ENCODE measurements at places on chromosomes 2 and 18.
A peak's percentile ranks its signal among the peaks of the same experiment; 100 is the strongest.

DNA sequence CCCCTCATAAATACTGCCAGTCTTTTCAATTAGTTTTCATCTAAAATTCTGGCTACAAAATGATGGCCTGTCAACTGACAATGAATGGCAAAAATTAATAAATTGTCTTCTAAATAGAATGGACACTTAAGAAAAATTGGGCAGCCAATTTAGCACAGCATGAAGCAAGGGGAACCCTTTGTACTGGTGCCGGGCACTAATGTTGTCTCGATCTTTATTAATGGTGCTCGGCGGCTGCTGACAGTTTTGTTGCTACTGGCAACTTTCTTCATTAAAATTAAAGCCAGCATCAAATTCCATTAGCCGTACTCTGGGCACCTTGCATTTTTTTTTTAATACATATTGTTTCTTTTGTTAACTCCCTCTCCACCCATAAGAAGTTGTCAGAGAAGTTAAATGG, 309.3 kb downstream of the GBX2 start:
- DNase-seq, result no peak

DNA sequence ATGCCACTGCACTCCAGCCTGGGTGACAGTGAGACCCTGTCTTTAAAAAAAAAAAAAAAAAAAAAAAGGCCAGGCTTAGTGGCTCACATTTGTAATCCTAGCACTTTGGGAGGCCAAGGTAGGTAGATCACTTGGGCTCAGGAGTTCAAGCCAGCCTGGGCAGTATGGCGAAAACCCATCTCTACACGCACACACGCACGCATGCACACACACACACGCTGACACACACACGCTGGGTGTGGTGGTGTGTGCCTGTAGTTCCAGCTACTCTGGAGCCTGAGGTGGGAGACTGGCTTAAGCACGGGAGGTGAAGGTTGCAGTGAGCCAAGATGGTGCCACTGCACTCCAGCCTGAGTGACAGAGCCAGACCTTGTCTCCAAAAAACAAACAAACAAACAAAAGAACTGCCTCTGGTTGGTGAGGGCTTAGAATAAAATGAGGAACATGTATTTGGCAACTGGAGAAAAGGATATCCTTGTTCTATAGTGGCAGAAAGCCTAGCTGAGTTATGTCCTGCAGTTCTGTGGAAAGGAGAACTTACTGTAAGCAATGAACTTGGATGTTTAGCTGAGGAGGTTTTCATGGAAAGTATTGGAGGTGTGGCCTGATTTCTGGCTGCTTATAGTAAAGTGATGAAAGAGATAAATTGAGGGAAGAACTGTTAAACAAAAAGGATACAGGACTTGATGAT, 34.0 kb downstream of the HAT1 start:
- no peak for DNase-seq

DNA sequence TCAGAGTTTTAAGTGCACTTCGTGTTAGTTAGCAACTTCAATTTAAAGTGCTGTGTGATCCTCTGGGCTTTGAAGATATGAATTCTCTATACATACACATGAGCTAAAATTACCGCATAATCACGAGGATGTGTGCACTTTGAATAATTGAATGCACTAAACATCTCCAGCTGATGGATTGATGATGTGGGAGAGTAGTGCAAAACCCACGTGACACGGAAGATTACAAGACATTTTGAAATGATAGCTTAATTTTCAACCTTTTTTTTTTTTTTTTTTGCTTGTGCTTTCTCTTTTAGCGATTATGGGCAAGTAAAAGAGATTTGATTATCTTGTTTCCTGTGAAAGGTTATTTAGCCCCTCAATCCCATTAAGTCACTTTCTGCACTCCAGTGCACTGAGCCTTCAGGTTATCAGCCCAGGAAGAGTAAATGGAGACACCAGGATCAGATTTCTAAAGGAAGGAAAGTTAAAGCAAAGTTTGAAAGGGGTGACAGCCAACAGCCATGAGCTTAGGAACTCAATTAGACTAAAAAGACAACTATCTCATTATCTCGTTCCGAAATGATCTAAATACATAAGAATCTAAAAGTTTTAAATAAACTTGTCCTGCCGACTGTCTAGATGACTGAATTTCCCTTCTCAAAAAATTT, 81.6 kb downstream of the CDK15 start:
- no peak for DNase-seq

GRCh38 chr2:239093952-239094351, 246.1 kb downstream of the TWIST2 start:
- DNase-seq, result no peak

DNA sequence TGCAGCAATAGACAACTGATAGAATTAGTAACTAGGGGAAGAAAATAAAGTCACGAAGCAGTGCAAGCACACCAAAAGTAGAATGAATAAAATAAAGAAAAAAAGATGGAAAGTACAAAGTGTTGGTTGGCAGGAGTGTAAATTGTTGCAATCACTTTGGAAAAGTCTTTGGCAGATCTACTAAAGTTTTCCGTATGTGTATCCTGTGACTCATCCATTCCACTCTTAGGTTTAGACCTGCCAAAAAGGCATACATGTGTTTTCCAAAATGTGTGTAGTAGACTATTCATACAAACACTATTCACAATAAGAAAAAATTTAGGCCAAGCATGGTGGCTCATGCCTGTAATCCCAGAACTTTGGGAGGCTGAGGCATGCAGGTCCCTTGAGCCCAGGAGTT, 282.1 kb upstream of the FSIP2 start:
- no peak for DNase-seq

- no peak for DNase-seq
Observed at GRCh38 chr18:69035756-69036155, 237.9 kb downstream of the CCDC102B start.

- DNase-seq, result no peak
Observed at GRCh38 chr2:181281206-181281832, 175.9 kb upstream of the ITGA4 start.

- peak; percentile 47 for DNase-seq
Observed at GRCh38 chr2:67733517-67733916, 329.3 kb downstream of the C1D start.

DNA sequence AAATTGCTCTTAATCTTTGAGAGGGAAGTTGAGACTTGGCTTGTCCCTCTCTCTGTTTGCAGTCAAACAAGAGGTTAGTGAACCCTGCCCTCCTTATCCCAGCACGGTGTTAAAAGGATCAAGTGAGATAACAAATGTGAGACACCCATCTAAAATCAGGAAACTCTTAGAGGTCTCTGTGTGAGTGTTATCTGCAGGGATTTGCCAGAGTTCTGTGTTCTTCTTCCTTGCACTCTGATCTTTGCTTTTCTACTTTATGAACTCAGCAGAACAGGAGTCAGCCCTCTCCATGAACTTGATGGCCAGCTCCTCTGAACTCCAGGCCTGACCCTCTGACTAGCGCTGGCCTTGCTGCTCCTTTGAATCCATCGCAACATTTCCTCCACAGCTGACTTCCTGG, 123.8 kb downstream of the NCKAP5 start:
- DNase-seq, result no peak

Data from ACHN (cell line).